ENCODE measurements at places on chromosomes 5 and 9.
A peak's percentile ranks its signal among the peaks of the same experiment; 100 is the strongest.

DNA sequence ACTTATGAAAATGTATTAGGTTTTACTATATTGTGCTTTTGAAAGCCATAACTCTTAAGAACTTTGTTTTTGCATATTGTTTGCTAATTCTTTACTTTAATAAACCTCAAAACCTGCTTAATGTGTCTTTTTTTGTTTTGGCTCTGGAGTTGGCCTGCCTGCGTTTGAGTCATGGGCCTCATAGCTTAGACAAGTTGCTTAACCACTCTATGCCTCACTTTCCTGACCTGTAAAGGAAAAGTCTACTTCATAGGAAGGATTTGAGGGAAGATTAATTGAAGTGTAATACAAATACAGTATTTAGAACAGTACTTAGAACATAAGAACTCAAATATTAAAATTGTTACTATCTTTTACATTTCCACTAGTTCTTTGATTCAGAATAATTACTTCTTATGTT is 10.3 kb downstream of the SMIM32 start:
- DNase-seq, result no peak

- DNase-seq, result no peak
Measured at GRCh38 chr9:11338130-11338529, 725.3 kb upstream of the PTPRD start.

GRCh38 chr5:40235471-40236400 is 444.0 kb upstream of the PTGER4 start:
- DNase-seq, result no peak

GRCh38 chr5:168612123-168612522 is 33.0 kb upstream of the PANK3 start:
- peak; percentile 19 for DNase-seq

DNA sequence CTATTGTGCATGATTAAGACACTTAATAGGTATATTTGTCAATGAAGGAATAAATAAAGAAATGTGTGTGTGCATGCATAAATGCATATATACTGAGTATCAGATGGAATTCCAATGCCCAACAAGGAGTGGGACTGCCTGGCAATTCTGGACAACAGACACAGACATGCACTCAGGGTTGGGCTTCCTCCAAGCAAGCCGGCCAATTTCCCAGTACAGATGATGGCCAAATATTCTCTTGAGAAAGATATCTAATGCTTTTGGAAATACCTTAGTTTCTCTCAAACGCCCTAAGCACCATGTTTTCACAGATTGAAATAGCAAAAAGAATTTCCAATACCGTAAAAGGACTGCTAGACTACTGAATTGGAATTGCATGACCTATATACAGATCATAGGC is 11.1 kb downstream of the FTMT start:
- no peak for DNase-seq

GRCh38 chr5:179281694-179282093 is 63.6 kb downstream of the ADAMTS2 start:
- DNase-seq, result no peak

Measured in GM03348 (cell line).